ENCODE measurements at places on chromosomes 5 and 9.

DNA sequence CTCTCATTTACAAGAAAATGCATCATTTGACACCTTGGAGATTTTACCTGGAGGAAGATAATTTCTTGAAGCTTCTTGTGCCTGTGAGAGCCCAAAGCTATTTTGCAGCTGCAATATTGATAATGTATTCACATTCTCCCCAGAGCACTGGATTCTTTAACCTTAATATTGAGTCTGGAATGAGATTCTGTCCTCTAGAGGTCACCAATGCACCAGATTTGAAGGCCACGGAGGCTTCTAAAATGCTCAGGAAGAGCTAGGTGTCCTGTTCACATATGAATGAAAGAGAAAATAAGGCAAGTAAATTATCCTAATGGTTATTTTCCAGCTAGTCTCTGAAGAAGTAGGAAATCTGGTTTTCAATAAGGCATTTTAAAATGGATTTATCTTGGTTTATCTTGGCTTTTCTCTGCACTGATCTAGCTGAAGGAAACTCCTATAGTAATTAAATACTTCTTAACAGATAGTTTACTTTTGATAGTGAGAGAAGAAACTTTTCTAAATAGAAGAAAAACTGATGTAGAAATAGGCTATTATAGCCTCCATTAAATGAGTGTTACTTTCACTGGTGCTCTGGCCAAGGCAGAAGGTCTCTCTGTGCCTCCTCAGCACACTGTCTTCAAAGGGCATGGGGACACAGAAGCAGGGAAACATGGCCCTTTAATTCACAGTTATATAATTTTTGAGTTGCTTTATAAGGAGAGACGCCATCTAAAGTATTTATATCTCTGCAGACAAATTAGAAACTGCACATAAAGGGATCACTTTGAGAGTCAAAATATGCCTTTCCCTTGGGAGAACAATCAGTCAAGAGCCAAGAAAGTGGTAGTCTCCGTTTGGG lies 297.0 kb upstream of the ACTBL2 start:
- DNase-seq = peak; percentile 48

- DNase-seq = no peak
These were observed 52.0 kb downstream of the FYB1 start for GRCh38 chr5:39167141-39167971.

GRCh38 chr9:123073991-123074422 lies 40.5 kb downstream of the GPR21 start:
- DNase-seq = no peak

DNA sequence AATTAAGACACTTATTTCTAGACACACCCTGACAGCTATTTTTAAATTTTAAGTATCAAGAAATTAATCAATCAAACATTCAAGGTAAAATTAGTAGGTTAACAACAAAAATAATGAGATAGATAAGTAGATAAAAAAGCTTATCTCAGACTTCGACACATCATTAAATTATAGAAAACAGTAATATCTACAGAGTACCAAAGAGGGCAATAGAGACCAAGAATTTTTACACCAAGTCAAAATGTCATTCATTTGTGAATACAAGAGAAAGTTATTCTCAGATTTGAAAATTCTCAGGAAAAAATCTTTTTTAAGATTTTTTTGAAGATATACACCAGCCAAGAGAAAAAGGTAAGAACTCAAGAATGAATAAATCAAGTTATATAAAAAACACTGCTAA lies 445.6 kb downstream of the ACTL7B start:
- no peak for DNase-seq

DNA sequence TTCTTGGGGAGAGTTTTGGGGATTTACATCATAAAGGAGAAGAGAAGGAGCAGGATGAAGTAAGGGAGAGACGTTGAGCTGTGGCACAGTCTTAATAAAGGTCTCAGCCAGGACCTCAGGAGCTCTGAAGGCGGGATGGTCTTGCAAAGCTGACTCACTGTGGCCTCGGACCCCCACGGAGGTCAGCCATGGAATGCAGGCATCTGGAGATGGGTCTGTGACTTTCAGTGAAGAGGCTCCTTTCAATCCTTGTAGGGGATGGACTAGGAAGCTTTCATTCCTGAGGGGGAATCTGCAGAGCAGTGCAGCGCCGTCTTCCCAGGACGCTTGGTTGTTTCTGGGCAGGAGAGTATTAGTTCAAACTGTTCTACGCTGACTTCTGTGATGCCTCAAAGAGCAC lies 65.7 kb upstream of the BASP1 start:
- DNase-seq = no peak

Measured in NCI-H524 (cell line).